ENCODE measurements at places on chromosomes 12 and 14. TPM values are rescaled to one million over a fixed set of nuclear protein-coding genes. Genes with fewer than 3 reads are reported as not detected.

DNA sequence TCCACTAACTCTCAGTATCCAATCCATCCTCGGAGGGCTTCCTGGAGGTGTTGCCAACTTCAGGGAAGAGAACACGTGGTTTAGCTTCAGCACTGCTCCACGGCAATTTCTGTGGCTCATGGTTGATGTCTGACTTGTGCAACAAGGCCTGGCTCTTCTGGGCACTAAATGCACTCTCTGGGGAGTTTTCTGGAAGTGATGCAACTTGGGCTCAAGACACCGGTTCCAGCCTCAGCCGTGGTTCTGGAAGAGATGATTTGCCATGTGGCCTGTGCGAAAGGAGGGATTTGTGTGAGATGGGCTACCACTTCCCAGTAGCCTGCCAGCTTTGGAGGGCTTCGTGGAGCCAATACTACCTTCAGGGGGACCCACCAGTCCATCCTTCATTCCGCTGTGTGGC lies 118.6 kb upstream of the RTL1 start:
- H3K36me3 ChIP-seq = peaks cover 72% of the 10 kb centered on the region

DNA sequence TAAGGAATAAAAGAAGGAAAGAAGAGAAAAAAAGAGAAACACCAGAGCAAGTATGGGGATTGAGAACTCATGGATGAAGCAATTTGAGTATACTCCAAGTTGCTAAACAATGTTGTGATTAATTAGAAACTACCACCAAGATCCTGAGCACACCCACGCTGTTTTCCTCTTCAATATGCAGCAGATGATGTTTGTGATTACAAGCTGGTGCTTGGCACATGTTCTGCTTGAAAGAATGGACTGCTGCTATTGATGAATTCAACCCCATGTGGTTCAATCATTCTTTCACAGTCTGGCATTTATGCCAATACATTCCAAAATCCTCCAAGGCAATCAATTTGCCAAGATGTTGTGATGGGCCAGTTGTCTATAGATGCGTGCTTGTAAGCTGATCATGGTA lies 146.8 kb downstream of the SLC2A13 start:
- no peaks in the 10 kb centered on the region for H3K36me3 ChIP-seq
- no peaks in the 10 kb centered on the region for H3K27me3 ChIP-seq
- no peak overlapping the region for H3K27ac ChIP-seq
- H3K4me1 ChIP-seq = peaks cover 21% of the 10 kb centered on the region
- no peak overlapping the region for H3K4me3 ChIP-seq
- no peak for DNase-seq

GRCh38 chr14:23550131-23550811 lies 1.3 kb downstream of the ZFHX2 start:
- no peak overlapping the region for H3K4me3 ChIP-seq
- no peaks in the 10 kb centered on the region for H3K36me3 ChIP-seq
- no peaks in the 10 kb centered on the region for H3K27me3 ChIP-seq
- peaks cover 7% of the 10 kb centered on the region for H3K4me1 ChIP-seq
- H3K27ac ChIP-seq = no peak overlapping the region

GRCh38 chr12:57723630-57723962 lies 14.9 kb downstream of the AGAP2 start:
- H3K4me1 ChIP-seq = peaks cover 15% of the 10 kb centered on the region
- H3K27ac ChIP-seq = no peak overlapping the region
- H3K27me3 ChIP-seq = peaks cover 60% of the 10 kb centered on the region
- no peak overlapping the region for H3K4me3 ChIP-seq
- H3K36me3 ChIP-seq = peaks cover 9% of the 10 kb centered on the region
- DNase-seq = no peak

- no peak overlapping the region for H3K4me3 ChIP-seq
- no peak for DNase-seq
- H3K36me3 ChIP-seq = no peaks in the 10 kb centered on the region
- no peak overlapping the region for H3K27ac ChIP-seq
Measured at GRCh38 chr12:46751173-46751572, 74.6 kb downstream of the SLC38A4 start.

- DNase-seq = peak; percentile 90
- H3K4me3 ChIP-seq = no peak overlapping the region
Measured at GRCh38 chr14:91323671-91324605, 79.4 kb upstream of the GPR68 start.

- H3K27ac ChIP-seq = no peak overlapping the region
- no peaks in the 10 kb centered on the region for H3K36me3 ChIP-seq
- H3K4me3 ChIP-seq = no peak overlapping the region
- no peaks in the 10 kb centered on the region for H3K27me3 ChIP-seq
- DNase-seq = peak; percentile 78
Measured at GRCh38 chr14:95432144-95433093, 84.0 kb downstream of the SYNE3 start.

GRCh38 chr14:99715266-99716000 lies 31.3 kb downstream of the CYP46A1 start:
- H3K27me3 ChIP-seq = peaks cover 3% of the 10 kb centered on the region
- no peak overlapping the region for H3K27ac ChIP-seq
- H3K4me3 ChIP-seq = no peak overlapping the region
- 0 out of 2 replicates have a peak, but pooled peaks cover 5% of the 10 kb centered on the region for H3K4me1 ChIP-seq
- DNase-seq = no peak

- DNase-seq = no peak
- no peaks in the 10 kb centered on the region for H3K36me3 ChIP-seq
- peaks cover 2% of the 10 kb centered on the region for H3K27me3 ChIP-seq
- H3K4me1 ChIP-seq = peaks cover 50% of the 10 kb centered on the region
Measured at GRCh38 chr14:65228436-65228835, 126.1 kb upstream of the MAX start.

DNA sequence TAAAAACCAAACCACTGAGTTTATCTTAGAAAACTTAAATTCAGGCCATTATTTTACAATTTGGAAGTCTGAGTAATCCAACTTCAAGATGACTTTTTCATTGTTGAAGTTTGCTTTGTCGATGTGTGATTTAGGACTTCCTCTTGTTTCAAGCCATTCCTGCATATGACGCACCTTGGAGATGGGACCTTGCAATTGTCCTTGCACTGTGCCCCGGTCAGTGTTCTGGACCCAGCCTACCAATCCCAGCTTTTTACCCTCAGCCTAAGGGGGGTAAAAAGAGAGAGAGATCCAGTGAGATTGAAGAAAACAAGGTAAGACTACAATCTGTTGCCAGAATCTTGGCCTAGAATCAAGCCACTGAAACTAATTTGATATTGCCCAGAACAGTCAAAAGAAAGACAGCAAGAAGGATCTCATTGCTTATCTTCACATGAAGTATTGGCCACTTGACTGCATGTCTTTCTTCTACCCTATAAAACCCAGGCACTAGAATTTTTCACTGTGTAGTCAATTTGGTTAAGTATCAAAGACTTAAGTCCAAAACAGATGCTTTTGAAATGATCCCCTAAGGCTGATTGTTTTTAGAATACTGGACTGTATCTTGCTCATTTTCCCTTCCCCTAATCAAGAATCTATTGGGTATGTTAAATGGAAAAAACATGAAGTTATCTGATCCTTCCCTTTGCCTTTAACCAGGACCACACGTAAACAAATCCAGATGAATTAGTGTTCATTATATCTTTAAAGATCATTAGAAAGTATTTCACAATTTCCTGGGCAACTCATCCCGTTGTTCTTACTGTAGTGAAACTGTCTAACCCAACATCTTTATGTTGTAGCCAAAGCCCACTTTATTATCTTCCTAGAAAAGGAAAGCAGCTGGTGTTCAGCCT lies 2.4 kb upstream of the MLH3 start:
- H3K27me3 ChIP-seq = no peaks in the 10 kb centered on the region
- H3K27ac ChIP-seq = no peak overlapping the region
- peaks cover 5% of the 10 kb centered on the region for H3K36me3 ChIP-seq
- no peak for DNase-seq
- H3K4me1 ChIP-seq = 0 out of 2 replicates have a peak, but pooled peaks cover 10% of the 10 kb centered on the region

DNA sequence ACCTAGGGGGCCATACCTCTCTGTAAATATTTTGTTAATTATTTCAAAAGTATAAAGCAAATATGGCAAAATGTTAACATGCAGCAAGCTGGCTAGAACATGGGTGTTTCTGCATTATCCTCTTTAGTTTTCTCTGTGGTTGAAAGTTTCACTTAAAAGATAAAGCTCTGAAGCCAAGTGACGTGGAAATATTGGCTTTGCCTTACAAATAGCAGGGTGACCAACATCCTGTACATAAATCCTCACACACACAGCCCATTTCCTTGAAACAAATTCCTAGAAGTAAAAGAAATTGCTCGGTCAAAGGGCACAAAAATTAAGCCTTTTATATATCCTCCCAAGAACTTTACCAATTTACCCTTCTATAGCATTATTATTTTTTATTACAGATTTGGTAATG lies 10.6 kb upstream of the VWF start:
- H3K27me3 ChIP-seq = 0 out of 2 replicates have a peak, but pooled peaks cover 3% of the 10 kb centered on the region
- no peaks in the 10 kb centered on the region for H3K4me1 ChIP-seq
- no peaks in the 10 kb centered on the region for H3K36me3 ChIP-seq
- no peak overlapping the region for H3K27ac ChIP-seq

- no peaks in the 10 kb centered on the region for H3K27me3 ChIP-seq
- no peaks in the 10 kb centered on the region for H3K4me1 ChIP-seq
- no peaks in the 10 kb centered on the region for H3K36me3 ChIP-seq
- DNase-seq = no peak
- no peak overlapping the region for H3K4me3 ChIP-seq
Measured at GRCh38 chr12:40499856-40500255, 192.4 kb upstream of the CNTN1 start.

- H3K4me1 ChIP-seq = peaks cover 21% of the 10 kb centered on the region
- no peak for DNase-seq
- peaks cover 18% of the 10 kb centered on the region for H3K36me3 ChIP-seq
- no peak overlapping the region for H3K4me3 ChIP-seq
- H3K27me3 ChIP-seq = no peaks in the 10 kb centered on the region
Measured at GRCh38 chr14:81401420-81402122, 1.4 kb upstream of the STON2 start.

GRCh38 chr14:33016613-33017012 lies 77.9 kb downstream of the NPAS3 start:
- no peak overlapping the region for H3K4me3 ChIP-seq
- no peak overlapping the region for H3K27ac ChIP-seq
- no peak for DNase-seq
- H3K36me3 ChIP-seq = no peaks in the 10 kb centered on the region
- H3K27me3 ChIP-seq = no peaks in the 10 kb centered on the region
- peaks cover 6% of the 10 kb centered on the region for H3K4me1 ChIP-seq

DNA sequence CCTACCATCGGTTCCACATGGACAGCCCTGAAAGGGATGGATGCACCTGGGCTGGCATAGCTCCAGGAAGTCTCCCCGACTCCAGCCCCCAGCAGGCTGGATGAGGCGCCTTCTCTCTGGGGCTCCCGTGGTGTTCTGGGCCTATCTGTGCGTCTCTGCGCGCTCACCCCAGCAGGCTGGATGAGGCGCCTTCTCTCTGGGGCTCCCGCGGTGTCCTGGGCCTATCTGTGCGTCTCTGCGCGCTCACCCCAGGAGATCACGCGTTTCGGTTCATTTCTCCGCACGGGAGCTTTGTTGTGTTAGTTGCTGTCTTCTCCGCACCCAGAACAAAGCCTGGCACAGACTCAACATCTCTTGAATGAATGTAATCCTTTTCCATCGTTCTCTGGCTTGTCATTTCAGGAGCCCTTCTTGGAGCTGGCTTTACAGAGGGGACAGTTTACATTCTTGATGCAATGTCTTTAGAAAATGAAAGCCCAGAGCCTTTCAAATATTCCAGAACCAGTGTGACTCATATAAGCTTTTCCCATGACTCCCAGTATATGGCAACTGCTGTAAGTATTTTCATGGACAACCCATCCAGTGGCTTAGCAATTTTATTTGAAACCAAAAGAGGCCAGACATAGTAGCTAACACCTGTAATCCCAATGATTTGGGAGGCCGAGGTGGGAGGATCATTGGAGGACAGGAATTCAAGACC lies 40.3 kb downstream of the CFAP251 start:
- no peak overlapping the region for H3K27ac ChIP-seq
- H3K27me3 ChIP-seq = no peaks in the 10 kb centered on the region
- H3K36me3 ChIP-seq = no peaks in the 10 kb centered on the region
- peaks cover 19% of the 10 kb centered on the region for H3K4me1 ChIP-seq
- no peak overlapping the region for H3K4me3 ChIP-seq

DNA sequence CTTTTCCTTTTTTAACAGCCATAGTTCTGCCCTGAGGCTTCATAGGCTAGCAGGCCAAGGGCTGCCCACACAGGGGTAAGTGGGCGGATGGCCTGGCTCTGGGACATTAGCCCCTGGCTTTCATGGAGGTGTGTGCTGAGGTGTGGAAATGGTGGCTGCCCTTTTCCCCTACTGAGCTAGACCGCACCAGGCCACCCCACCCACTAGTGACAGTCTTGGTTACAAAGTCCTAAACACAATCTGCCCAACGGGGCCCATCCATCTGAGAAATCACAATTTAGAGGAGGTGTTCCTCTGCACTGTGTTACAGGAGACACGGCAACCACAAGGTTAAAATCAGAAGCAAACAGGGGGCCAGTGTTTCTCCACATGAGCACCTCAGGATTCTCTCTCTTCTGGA lies 35.6 kb downstream of the APPL2 start:
- no peak for DNase-seq
- no peak overlapping the region for H3K4me3 ChIP-seq
- no peak overlapping the region for H3K27ac ChIP-seq
- peaks cover 5% of the 10 kb centered on the region for H3K36me3 ChIP-seq
- H3K27me3 ChIP-seq = no peaks in the 10 kb centered on the region

DNA sequence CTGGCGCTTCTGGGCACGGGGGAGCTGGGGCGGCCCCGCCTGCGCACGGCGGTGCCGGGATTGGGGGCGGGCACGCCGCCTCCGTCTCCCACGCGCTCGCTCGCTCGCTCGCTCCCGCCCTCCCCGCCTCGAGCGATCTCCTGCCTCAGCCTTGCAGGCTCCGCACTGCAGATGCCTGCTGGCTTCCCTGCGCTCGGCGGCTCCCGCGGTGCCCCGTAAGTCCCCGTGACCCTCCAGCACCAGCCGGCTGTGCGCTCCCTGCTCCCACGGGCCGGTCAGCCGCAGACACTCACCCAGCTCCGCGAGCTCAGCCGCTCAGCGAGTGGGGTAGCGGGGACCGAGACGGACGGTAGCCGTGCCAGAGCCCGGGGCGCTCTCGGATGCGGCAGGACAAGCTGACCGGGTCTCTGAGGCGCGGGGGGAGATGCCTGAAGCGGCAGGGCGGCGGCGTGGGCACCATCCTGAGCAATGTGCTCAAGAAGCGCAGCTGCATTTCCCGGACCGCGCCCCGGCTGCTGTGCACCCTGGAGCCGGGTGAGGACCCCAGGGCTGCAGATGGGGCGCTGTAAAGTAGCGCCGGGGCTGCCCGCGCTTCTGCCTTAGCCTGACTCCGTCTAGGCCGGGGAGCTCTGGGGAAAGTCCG lies at the start of gene TBC1D30:
Gene TBC1D30, plus strand, starts transcription at position 148 of the 643 bp plus-strand sequence. Its CDS starts 233 bp downstream, at position 381.
- H3K27ac ChIP-seq = no peak within 1 kb of the TSS
- peak within 1 kb of the TSS; percentile 66 for H3K4me3 ChIP-seq
- peaks cover 14% of the 10 kb centered on the region for H3K4me1 ChIP-seq
- peaks cover 8% of the 10 kb centered on the region for H3K36me3 ChIP-seq
- H3K27me3 ChIP-seq = peaks cover 81% of the 10 kb centered on the region
- DNase-seq = peak; percentile 47

Gene ARHGEF25
- 11.9 TPM for total RNA-seq

Gene ADAMTS20
- 6.0 TPM for total RNA-seq

Gene PARPBP
- 20.5 TPM for total RNA-seq

Gene ZFHX2
- 26.2 TPM for total RNA-seq

Gene ITGB7
- total RNA-seq = 1.4 TPM

Gene LRTM2
- 0.66 TPM for total RNA-seq

Gene KRT74
- total RNA-seq = not detected

Gene SIX1
- total RNA-seq = 0.59 TPM
